ENCODE measurements at places on chromosomes 5 and 9.

DNA sequence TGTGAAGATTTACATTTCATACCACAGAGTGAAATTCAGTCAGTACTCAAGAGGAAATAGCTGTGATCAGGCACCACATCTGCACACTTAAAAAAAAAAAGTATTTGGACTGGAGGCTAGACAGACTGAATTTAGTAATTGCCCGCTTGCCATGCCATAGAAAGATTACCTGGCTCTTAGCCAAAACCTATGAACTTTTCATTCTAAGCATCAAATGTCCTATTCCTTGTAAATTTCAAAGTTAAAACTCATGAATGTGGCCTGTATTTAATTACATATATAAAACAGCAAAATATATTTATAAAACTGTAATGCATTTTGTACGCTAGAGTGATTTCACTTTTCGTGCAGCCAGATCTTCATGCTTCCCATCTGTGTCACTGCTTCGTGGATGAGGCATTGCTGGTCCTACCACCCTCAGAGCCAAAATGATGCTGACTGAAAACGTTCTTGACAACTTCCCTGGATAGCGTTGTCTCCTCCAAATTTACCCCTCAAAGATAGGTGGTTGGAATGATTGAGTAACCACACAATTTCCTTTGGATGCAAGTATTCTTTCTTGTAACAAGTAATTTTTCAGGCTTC lies 447.9 kb upstream of the SGCD start:
- DNase-seq, result no peak

- DNase-seq, result no peak
These were observed 132.8 kb upstream of the CDKN2B start for GRCh38 chr9:22141908-22142307.

GRCh38 chr5:173053041-173053440 lies 3.1 kb upstream of the CREBRF start:
- DNase-seq, result no peak

DNA sequence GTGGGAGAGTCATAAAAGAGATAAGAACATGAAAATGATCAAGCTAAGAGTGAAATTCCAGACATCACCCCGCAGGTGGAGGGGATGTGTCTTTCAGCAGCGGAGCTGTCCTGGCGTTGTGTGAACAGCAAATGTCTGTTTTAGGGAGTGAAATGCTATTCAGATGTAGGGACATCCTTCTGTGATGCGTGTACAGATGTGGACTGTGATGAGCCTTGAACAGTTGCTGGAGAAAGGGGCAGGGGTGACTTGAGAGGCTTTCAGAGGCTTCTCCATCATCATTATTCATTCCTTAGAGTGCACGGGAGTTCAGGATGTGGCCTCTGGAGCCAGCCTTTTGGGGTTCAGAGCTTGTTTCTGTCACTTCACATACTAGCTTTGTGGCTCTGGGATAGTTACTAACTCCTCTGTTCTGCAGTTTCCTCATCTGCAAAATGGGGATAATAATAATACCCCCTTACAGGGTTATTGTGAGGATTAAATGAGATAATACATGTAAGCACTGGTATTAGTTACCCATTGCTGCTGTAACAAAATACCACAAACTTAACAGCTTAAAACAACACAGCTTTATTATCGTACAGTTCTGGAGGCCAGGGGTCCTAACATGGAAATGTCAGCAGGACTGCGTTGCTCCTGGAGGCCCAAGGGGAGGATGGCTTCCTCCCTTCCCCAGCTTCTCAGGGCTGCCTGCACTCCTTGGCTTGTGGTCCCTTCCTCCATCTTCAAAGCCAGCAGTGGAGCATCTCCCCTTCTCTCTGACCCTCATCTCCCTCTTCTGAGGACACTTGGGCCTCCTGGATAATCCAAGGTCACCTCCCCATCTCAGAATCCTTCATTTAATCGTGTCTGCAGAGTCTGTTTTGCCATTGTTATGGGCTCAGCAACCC lies 9.4 kb downstream of the TRAF1 start:
- DNase-seq, result no peak

DNA sequence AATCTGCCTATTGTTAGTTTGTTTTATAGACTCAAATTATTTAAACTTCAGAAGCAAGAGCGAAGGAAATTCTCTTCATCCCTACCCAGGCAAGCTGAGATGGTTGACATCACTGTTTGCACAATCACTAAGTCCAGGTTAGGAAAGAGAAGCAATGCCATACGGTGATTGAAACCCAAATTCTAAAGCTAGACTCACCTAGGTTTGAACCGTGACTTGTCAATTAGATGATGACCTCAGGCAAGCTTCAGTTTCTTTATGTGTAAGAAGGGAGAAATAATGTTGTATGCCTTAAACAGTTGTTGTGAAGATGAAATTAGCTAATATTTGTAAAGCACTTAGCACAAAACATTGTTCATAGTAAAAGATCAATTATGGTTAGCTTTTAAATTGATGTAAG lies 96.5 kb upstream of the ANKRD55 start:
- DNase-seq, result no peak

Measured in GM12892 (cell line).